B cell (primary cell): ENCODE measurements at places on chromosomes 1 and 21. TPM values are rescaled to one million over a fixed set of nuclear protein-coding genes. Genes with fewer than 3 reads are reported as not detected.

DNA sequence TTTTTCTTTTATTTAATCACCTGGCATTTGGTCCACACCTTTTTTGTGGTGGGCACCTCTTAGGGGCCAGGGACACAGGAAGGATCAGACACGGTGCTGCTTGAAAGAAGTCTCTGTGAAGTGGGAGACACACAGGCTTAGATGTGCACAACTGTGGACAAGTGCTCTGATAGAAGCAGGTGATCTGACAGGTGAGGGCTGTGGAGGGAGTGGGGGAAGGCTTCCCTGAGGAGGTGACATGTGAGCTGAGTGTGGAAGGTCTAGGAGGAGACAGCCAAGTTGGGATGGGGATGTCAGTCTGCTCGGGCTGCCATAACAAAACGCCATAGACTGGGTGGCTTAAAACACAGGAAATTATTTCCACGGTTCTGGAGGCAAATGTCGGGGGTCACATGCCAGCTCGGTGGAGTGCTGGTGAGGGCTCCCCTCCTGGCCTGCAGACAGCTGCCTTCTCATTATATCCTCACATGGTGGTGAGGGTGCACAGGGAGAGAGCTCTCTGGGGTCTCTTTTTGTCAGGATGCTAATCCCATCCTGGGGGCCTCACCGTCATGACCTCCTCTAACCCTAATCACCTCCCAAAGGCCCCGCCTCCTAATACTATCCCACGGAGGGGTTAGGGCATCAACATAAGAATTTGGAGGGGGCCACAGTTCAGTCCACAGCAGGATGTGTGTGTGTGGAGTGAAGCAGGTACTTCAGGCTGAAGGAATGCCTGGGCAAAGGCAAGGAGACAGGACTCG lies 5.2 kb upstream of the KIAA1614 start:
- H3K36me3 ChIP-seq: no peaks in the 10 kb centered on the region
- H3K4me3 ChIP-seq: no peak overlapping the region
- H3K27me3 ChIP-seq: peaks cover 16% of the 10 kb centered on the region

ZNF695 gene
- total RNA-seq: 0.44 and 0.51 TPM in 2 replicates

TRMT1L gene
- total RNA-seq: 27.5 and 33.2 TPM in 2 replicates

GRCh38 chr1:59007429-59007819 lies 223.6 kb upstream of the JUN start:
- DNase-seq: no peak
- no peaks in the 10 kb centered on the region for H3K36me3 ChIP-seq
- H3K27me3 ChIP-seq: no peaks in the 10 kb centered on the region
- peaks cover 56% of the 10 kb centered on the region for H3K4me1 ChIP-seq
- no peak overlapping the region for H3K4me3 ChIP-seq

GRCh38 chr1:158933621-158934020 lies 2.3 kb downstream of the PYHIN1 start:
- no peak for DNase-seq
- no peaks in the 10 kb centered on the region for H3K36me3 ChIP-seq
- peaks cover 9% of the 10 kb centered on the region for H3K4me1 ChIP-seq
- no peak overlapping the region for H3K4me3 ChIP-seq
- no peaks in the 10 kb centered on the region for H3K27me3 ChIP-seq

DNA sequence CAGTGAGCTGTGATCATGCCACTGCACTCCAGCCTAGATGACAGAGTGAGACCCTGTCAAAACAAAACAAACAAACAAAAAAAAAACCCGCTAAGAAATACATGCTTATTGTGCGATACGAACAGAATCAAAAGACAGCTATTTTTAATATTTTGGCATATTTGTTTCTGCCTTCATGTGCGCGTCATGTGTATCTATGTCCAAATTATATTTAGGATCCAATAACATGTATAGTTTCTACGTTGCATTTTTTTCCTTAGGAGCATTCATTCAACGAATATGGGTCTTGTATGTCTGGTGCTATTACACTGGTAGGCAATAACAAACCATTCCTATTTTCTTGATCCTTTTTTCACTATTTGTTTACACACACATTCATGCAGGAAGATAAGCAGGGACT lies 1.8 kb downstream of the CD46 start:
- H3K27ac ChIP-seq: no peak overlapping the region
- peaks cover 26% of the 10 kb centered on the region for H3K4me1 ChIP-seq
- H3K4me3 ChIP-seq: no peak overlapping the region

VWA5B1 gene
- total RNA-seq: not detected in 2 replicates

- H3K27ac ChIP-seq: peak overlapping the region; percentile 71
- H3K4me3 ChIP-seq: no peak overlapping the region
- no peaks in the 10 kb centered on the region for H3K36me3 ChIP-seq
- H3K27me3 ChIP-seq: no peaks in the 10 kb centered on the region
- peak; percentile 91 for DNase-seq
Observed at GRCh38 chr1:160837558-160838205, 25.0 kb downstream of the CD244 start.

- no peaks in the 10 kb centered on the region for H3K36me3 ChIP-seq
- no peaks in the 10 kb centered on the region for H3K27me3 ChIP-seq
- no peak overlapping the region for H3K27ac ChIP-seq
- H3K4me1 ChIP-seq: no peaks in the 10 kb centered on the region
- no peak overlapping the region for H3K4me3 ChIP-seq
Observed at GRCh38 chr1:37017720-37018119, 16.6 kb downstream of the GRIK3 start.
